ENCODE measurements at places on chromosomes 4 and X.

DNA sequence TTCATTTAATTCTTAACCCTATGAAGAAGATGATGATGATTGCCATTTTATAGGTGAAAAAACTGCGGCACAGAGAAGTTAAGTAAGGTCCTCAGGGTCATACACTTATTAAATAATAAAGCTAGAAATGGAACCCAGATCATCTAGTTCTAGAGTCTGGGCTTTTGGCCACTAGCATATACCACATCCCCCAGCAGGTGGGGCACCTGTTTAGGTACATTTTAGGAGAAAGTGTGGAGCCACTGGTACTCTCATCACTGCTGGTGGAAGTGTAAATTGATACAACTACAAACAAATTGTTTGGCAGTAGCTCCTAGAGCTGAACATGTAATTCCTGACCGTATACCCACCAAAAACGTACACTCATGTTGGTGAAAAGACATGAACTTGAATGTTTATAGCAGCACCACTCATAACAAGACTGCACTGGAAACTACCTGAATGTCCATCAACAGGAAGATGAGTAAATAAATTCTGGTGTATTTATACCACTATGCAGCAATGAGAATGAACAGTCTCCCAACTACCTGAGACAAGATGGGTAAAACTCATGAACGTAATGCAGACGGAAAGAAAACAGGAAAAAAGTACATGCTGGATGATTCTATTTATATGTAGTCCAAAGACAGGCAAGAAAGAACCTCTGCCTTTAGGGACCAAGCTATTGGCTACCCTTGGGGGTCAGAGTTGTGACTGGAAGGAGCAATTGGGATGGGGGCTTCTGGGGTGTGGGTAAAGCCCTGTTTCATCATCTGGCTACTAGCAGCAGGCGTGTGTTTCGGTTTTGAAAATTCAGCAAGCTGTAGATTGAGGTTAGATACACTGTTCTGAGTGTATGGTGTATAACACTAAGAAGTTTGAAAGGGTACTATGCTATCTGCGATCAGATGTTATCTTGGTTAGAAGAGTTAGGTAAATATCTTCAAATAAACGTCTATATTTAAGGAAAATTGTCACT, 72.3 kb upstream of the ADGRG2 start:
- no peak for DNase-seq

DNA sequence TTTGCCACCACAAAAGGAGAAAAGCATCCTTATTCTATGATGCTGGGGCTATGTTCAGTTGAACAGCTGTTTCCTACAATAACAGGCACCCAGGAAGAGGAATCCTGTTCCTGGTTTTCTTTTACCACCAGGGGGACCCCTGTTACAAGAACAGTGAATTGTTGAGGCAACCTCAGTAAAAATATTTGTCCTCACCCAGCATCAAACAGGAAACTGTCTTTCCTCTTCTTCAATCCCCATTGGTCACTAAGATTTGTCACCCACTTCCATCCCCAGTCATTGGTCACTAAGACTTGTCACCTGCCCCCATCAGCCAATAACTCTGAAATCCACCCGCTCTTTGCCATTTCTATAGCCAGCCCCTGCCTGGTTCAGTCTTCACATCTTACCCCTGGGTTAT, 143.5 kb upstream of the GALNT7 start:
- DNase-seq, result peak; percentile 71

- no peak for DNase-seq
Measured at GRCh38 chr4:185685804-185686203, 126.2 kb downstream of the SORBS2 start.

GRCh38 chr4:101282076-101282844, 65.1 kb downstream of the PPP3CA start:
- no peak for DNase-seq

DNA sequence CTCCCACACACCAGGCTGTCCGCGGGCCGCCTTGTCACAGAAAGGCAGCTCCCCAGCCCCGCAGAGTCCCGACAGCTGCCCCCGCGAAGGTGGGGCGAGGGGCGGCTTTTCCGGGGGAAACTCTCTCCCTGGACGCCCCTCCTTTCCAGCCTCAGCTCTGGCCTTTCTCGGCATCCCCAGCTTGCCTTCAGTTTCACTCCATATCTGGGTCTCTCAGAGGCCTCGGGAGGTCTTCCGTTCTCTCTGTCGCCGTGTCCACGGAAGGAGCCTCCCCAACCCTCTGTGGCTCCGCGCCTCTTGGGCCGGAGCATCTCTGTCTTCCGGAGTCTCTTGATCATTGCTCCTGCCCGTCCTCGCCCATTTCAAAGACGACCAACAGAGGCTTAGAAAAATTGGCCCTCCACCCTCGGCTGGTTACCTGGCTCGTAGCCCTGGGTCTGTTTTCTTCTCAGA, 6.1 kb upstream of the MSX1 start:
- no peak for DNase-seq

DNA sequence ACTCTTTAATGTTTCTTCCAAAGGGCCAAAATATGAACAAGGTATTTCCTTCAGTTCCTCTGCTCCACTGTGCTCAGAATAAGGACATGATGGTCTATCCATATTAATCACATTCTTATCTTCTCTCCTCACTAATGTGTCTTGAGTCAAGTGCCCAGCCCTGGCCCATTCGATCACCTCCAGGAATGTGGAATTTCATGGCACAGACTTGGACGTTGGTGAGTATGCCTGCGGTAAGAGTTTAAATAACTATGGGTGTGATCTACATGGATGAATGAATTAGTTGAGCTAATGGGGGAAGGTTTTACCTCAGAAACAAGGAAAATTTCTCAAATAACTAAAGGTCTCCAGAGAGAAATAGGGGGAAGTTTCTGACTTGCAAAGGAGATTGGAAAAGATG, 174.0 kb downstream of the NPFFR2 start:
- DNase-seq, result no peak

- no peak for DNase-seq
Measured at GRCh38 chrX:531611-531936, 99.0 kb upstream of the SHOX start.

DNA sequence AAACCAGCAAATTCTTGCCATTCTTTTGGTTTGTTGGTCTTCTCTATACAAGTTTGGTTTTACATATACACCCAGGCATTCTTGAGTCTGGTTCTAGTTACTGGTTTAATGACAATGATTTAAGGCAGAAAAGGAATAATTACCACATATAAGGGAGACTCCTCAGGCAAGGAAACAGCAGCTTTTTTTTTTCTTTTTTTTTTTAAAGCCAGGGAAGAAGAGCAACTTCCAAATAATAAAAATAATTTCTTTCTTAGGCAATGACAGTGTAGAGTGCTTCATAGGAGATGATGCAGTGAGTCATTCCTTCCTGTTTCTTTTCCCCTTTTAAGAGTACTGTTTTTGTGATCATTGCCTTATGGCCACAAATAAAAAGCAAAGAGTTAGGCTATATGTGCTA, 289.7 kb downstream of the DKK2 start:
- no peak for DNase-seq

GRCh38 chrX:31126205-31126604, 54.4 kb upstream of the FTHL17 start:
- DNase-seq, result no peak

- no peak for DNase-seq
Measured at GRCh38 chrX:151538190-151539122, 25.0 kb upstream of the PASD1 start.

DNA sequence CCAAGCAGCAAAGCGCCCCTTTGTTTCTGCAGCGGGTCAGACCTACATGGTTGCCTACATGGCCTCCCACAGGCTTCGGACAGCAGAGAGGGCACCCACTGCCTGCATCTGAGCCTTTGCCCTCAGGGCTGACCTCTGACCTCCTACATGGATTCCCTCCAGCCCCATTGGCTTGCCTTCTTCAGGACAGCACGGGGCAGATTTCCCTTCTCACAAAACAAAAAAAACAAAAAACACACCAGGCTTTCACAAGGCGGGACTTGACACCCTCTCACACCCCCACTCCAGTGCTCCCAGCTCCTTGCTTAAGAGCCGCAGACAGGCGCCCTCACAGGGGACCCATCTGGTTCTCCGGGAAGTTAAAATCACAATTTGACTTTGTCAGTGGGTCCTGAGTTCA, 32.9 kb downstream of the ZFYVE28 start:
- no peak for DNase-seq

GRCh38 chr4:27278615-27279375, 418.2 kb downstream of the STIM2 start:
- peak; percentile 29 for DNase-seq

DNA sequence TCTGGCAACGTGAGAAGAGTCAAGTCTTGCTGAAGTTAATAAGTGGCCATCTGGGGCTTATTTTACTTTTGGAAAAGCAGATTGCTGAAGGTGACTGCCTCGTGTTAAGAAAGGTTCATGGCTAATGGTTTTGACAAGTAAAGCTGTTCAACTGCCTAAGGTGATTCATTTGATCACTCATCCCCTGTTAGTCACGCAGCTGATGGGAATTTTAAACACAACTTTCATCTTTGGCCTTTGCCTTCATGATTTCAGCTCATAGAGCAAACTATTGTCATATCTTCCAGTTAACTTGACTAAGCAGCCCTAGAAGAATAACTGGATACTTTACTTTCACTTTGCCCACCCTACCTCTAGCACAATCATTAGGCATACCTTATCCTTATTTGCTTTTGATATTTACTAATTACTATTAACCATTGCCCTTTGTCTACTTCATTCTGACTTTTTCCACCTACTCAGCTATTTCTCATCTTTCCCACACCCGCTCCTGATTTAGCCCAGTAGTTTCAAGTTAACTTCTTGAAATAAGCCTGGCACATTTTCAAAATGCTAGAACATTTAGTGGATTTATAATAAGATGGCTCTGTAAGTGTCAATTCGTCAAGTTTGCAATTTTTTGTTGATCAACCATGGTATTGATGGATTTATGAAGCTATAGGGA, 170.6 kb upstream of the S100G start:
- DNase-seq, result no peak

GRCh38 chr4:89263265-89263664, 44.3 kb downstream of the GPRIN3 start:
- DNase-seq, result no peak

GRCh38 chrX:131795442-131796229, 227.5 kb upstream of the STK26 start:
- DNase-seq, result no peak

DNA sequence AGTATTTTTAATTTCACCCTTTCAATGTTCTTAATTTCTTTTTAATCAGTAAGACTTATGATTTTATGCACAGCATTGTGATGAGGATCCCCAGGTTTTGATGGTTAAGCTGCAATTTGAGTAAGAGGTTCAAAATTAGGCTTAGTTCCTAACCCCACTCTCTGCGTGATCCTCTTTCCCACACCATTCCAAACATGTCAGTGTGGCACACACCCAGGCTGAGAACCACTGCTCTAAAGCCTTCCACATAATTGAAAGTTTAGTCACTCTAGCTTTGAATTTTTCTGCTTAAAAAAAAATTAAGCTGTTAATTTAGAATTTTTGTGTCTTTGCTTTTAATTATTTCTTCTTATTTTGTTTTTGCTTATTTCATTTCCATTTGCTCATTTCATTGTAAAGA, 68.8 kb upstream of the SLC7A11 start:
- no peak for DNase-seq

- no peak for DNase-seq
Measured at GRCh38 chrX:57906790-57907189, 3.5 kb downstream of the ZXDA start.

GRCh38 chr4:153127760-153128494, 76.3 kb upstream of the TRIM2 start:
- peak; percentile 80 for DNase-seq

DNA sequence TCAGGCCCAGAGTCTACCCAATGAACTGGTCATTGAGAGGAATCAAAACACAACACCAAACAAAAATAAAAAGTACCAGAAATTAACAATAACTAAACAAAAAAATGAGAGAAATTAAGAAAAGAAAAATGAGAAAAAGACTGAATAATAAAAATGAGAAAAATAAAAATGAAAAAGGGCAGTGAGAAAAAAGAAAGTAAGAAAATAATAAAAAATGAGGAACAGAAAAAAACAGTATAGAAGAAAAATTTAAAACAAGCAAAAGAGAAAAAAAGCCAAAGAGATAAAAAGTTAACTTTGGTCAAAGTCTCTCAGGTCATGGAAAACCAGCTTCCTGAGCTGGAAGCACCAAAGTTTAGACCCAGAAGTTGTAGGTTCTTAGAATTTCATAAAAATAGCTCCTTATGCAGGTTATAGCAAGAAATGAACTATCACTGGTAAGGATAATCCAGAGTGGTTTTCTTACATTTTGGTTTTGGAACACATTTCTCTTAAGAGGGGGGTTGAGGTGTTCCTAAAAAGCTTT, 51.0 kb upstream of the WDR17 start:
- DNase-seq, result no peak

- DNase-seq, result no peak
Measured at GRCh38 chrX:50075630-50076339, 125.0 kb downstream of the AKAP4 start.

Measured in NCI-H345 (cell line).